T-helper 2 cell (primary cell): ENCODE measurements at places on chromosomes 7 and 10.

DNA sequence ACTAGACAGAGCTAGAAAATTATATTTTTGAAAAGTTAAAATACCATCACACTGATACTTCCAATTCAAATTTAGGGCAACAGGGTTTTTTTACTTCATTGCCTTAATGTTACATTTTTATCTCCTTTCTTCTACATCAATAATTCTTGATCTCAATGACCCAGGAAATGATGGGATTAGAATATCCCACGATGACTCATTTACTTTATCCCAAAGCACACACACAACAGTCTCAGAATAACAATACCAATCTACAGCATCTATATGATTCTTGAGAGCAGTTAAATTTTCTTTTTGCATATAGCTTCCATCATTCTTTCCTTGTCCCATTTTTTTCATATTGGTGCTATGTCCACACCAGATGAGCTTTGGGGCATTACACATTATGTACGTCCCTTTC lies 98.4 kb upstream of the EEPD1 start:
- no peak for DNase-seq

GRCh38 chr10:95350830-95351228 lies 60.0 kb upstream of the PDLIM1 start:
- no peak for DNase-seq

DNA sequence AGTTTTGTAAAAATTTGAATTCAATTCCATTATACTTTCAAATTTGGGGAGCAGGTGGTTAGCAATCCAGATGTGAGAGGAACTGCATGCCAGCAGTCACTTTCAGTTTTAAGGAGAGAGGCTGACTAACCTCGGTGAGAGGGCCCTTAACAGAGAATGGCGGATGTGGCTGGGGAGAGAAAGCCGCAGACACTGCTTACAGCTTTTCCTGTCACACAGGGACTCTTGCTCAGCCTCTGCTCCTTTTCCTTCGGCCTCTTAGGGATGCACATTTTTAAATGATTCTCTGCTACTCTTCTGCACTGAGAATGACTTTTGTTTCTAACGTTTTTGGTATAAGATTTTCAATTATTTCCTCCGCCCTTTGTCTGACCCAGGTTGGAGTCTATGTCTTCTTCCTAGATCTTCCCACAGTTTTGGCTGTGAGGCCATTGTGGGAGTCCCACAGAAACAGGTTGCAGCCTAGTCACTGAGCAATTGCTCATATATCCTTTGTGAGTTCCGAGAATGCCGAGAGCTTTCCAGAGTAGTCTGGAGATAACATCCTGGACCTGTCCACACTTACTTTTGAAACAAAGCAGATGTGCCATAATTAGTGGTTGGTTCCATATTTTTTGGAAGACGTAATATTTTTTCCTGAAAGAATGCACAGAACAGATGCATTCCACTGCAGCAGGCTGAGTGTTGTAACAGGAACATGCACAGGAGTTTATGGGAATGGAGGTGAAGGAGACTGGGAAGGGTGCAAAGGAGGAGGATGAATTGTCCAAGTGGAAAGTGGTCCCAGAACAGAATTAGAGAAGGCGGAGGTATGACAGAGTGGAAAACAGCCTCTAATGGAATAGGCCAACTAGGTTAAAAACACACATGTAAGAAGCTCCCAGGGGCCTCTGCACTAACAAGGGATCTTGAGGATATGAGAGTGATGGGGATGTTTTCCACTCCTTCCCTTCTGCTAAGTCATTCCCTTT lies 168.0 kb upstream of the ZNF32 start:
- DNase-seq, result peak; percentile 87

DNA sequence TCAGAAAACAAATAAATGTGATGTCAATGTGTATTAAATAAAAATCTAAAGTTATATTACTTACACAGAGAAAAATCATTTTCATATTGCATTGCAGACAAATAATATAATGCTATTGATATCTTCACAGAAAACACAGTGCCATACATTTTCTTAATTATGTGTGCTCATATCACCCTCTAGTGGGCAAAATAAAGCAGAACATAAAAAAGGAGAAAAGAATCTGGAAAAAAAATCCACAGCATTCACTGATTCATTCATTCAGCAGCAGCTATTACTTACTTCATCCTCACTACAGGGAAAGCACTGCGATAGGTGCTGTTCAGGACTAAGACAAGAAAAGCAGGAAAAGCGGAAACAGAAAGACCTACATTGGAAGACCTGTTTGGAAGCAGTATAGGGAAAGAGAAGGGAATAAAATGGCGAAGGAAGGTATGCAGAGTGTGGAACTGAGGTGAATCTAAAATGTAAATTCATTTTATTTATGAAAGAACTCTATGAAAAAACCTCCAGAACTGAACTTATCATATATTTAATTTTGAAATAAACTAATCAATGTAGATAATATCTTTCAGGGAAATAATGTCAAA lies 73.2 kb downstream of the POT1 start:
- DNase-seq, result no peak

- no peak for DNase-seq
Observed at GRCh38 chr10:49618821-49619220, 5.0 kb downstream of the CHAT start.

- DNase-seq, result no peak
Observed at GRCh38 chr7:30874656-30875302, 36.9 kb upstream of the AQP1 start.

DNA sequence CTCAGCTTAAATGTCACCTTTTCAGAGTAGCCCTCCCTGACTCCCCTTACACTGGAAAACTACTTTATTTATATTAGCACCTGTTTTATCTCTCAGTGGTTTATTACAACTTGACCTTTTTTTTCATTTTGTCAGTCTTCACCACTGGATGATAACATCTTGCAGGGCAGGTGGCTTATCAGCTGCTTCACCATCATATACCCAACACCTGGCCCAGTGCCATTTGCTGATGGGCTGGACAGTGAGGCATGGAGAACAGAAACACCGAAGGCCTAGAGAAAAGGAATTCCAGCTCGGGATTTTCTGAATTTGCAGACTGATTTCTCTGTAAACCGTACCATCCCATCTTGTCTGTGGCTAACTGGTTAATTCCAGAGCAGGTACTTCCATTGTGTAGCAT lies 48.5 kb downstream of the SORCS3 start:
- no peak for DNase-seq

GRCh38 chr10:50224330-50224952 lies 26.9 kb downstream of the ASAH2 start:
- DNase-seq, result no peak

GRCh38 chr10:36383349-36383748 lies 741.3 kb upstream of the FZD8 start:
- DNase-seq, result no peak

DNA sequence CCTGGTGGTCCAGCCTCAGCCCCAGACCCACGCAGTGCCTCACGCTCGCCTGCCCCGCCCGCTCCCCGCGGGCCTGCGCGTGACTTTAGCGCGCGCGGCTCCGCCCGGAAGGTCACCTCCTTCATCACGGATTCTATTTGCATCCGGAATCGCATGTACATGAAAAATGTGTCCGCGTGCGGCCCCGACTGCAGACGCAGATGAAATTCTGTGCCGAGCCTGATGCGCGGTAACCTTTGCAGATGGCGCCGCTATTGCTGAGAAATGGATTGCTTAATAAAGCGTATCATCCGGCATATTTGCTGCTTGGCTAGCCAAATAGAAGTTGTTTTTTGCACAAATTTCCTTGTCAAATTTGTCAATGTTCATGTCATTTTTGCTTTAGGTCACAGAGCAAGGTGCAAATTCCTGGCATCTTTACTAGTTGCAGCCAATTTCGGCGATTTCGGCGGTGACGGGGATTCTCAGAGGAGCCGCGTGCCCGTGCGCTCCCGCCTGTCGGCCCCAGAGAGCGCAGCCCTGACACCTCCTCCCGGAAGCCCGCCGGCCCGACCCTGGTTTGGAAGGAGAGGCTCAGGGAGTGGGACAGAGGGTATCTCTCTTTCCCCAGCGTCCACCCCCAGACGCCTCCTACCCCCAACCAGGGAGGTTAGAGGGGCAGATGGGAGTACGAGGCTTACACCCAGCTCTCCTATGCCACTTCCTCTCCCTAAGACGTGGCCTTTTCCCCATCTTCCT lies 85.9 kb upstream of the PAX2 start:
- no peak for DNase-seq

DNA sequence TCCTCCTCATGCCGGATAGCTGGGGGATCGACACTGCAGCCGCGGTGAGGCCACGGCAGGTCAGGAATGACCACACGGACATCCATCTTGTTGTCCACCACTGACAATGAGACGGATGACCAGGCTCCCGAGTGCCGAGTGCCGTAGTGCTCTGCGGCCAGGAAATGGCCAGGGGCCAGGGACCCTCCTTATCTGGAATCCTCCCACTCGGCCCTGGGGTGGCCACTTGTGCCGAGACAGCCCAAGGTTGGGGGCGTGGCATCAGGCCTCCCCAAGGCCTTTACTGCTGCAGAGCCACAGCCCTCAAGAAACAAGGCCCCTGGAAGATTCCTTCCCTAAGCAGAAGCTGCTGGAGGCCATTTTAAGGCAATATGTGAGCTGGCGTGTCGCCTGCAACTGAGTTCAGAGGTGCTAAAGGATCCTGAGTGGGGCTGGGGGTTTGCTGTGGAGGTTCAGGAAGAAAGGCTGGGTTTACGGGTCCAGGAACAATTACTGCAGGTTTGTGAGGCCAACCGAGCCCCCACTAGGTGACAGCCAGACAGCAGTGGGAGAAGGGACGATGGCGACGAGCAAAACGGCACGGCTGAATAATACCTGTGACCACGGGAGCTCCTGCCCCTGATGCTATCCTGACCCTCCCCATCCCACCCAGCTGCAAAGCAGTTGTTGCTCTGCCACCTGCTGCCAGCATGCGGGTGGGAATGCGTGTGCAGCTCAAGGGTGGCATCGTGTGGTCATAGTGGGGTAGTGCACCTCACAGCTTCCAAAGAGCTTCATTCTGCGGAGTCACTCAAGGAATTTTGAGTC lies 31.6 kb upstream of the LEP start:
- peak; percentile 51 for DNase-seq

DNA sequence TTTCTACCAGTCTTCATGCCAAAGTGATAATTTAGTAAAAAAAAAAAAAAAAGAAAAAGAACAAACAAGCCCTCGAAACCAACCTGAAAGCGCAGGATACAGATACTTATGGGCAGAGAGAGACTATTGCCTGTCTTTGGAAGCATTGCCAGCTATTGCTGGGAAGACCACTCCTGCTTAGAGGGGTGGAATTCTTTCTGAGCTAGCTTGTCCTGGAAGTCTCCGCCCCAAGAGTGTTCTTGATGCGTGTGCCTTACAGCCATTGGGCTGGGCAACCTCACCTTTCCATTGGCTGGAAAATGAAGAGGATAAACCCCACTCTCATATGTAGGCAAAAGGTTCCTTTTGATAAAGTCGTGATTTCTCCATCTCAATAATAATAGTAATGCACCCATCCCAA lies 19.9 kb upstream of the INSYN2A start:
- DNase-seq, result no peak

GRCh38 chr7:25720427-25720826 lies 431.6 kb upstream of the NFE2L3 start:
- DNase-seq, result no peak

- no peak for DNase-seq
Observed at GRCh38 chr10:106380706-106381105, 783.8 kb downstream of the SORCS1 start.

- no peak for DNase-seq
Observed at GRCh38 chr7:90111-91063, 102.0 kb upstream of the FAM20C start.

- DNase-seq, result no peak
Observed at GRCh38 chr10:78919181-78919966, 149.4 kb upstream of the ZMIZ1 start.

GRCh38 chr7:80410081-80410480 lies 101.8 kb downstream of the GNAT3 start:
- DNase-seq, result no peak

DNA sequence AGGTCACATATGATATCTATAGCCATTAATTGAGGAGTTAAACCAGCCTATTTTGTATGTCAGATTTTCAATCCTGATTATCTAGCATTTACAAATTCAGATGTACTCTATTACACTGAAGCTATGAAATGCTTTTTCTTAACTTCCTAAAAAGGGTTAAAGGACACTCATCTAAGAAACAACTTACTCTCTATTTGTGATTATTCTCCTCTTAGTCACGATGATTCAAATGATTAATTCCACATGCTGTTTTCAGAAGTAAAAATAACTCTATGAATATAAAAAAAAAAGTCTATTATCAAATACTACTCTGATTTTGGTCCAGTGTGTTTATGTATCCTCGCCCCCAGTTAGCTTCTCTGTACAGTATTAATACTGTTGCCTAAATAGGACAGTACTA lies 1199.9 kb downstream of the GATA3 start:
- no peak for DNase-seq

- no peak for DNase-seq
Observed at GRCh38 chr7:1706721-1707613, 36.9 kb downstream of the ELFN1 start.

DNA sequence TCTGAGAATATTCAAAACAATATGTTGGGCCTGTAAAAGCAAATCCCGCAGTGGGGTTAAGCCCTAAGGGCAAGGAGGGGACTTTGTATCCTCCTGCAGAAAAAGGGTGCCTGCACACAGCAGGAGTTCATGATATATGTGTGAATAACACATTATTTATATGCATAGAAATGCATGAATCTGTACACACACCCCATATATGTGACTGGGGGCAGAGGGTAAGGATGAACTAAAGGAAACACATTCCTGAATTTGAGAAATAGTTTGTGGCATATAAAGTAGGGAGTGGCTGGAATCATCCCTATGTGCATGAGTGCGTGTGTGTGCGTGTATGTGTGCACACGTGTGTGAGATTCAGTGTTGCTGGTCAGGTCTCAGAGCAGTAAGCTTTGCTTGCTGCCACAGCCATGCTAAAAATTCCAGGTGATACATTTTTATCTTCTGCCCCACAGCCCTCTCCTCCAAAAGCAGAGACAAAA lies 18.9 kb downstream of the ENO4 start:
- no peak for DNase-seq

- DNase-seq, result no peak
Observed at GRCh38 chr7:3229904-3230470, 71.1 kb upstream of the SDK1 start.

GRCh38 chr10:22475651-22476600 lies 130.6 kb downstream of the SPAG6 start:
- DNase-seq, result no peak

GRCh38 chr7:94481279-94481678 lies 28.3 kb upstream of the CASD1 start:
- DNase-seq, result no peak

GRCh38 chr7:101550641-101551541 lies 78.2 kb downstream of the MYL10 start:
- no peak for DNase-seq

GRCh38 chr7:135977742-135978066 lies 545 bp upstream of the MTPN start:
- DNase-seq, result no peak

GRCh38 chr10:26430641-26431163 lies 7.4 kb upstream of the APBB1IP start:
- DNase-seq, result no peak
